ENCODE measurements at places on chromosomes 3 and 15. TPM values are rescaled to one million over a fixed set of nuclear protein-coding genes. Genes with fewer than 3 reads are reported as not detected.
A peak's percentile ranks its signal among the peaks of the same experiment; 100 is the strongest.

DNA sequence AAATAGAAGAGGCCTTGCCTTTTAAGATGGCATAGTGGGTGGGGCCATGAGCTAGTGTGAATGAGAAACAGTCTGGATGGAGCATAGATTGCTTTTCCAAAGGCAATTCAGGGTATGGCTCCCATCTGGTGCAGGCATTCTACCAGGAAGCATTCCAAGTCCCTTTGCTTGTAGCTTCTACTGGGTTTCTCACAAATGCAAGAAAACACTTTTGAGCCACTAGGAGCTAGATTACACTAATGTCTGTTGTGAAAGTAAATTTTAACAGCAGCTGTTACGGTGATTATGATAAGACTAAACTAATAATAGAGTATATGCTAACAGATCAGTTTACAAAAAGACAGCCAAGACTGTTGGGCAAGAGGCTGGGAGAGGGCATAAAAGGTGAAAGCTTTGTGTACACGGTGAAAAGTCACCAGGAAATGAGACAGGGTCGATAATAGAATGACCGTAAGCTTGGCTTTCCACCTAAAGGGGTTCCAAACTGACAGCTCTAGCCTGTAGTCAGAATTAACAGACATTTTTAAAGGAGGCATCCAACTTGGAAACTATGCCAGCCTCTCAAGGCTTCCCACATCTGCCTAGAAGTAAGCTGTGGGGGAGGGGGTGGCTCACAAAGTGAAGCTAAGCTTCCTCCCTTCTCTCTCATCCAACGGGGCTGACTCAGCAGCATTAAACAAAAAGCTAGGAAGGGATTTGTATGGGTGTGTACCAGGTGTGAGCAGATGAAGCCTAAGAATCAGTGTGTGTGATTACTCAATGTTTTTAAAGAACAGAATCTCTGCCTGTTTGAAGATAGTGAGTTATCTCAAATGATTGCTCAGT is 61.1 kb upstream of the GPD1L start:
- no peak for DNase-seq

DNA sequence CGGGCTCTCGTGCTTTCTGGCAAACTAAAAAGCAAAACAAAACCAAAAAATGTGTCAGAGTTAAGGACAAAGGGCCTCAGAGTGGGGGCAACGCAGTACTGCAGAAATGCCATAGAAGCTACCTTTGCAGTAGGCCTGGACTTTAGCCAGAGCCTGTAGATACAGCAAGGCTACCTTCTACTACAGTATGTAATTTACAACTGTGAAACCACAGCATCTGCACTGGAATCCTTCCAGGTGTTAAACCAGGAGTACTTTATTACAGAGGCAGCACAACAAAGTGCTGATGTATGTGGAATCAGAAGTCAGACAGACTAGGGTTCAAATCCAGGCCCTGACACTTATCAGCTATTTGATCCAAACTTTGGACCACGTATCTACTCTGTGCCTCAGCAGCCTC is 34.9 kb downstream of the RUBCN start:
- DNase-seq = no peak

ACKR2 gene
- 1.2 TPM for polyA plus RNA-seq

GRCh38 chr3:13577181-13578121 is 28.5 kb downstream of the FBLN2 start:
- no peak for DNase-seq

FRMD5 gene
- polyA plus RNA-seq = 0.50 TPM

DNA sequence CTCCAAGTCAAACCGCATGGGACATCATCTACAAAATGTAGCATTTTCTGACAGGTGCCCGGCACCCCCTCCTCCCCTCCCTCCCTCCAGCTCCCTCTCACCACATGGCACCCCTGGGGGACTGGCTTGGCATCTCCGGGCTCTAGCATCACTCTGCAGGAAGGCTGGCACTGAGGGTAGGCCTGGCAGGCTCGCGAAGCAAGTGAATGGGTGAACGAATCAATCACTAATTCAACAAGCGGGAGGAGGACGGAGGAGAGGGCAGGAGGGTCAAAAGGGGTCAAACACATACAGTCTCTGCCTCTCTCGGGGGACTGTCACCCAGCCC is 155.7 kb downstream of the NUP210 start:
- no peak for DNase-seq

- peak; percentile 33 for DNase-seq
These were observed 39.0 kb downstream of the CHAC1 start for GRCh38 chr15:40992241-40992741.
